B cell (primary cell): ENCODE measurements at places on chromosomes 7 and 10.

- no peak for DNase-seq
Observed at GRCh38 chr7:135905858-135906257, 71.3 kb downstream of the MTPN start.

- no peak for DNase-seq
Observed at GRCh38 chr10:76124280-76124679, 692.9 kb downstream of the LRMDA start.

- peak; percentile 80 for DNase-seq
Observed at GRCh38 chr7:100132697-100133151, 6.0 kb downstream of the MBLAC1 start.

GRCh38 chr7:131544449-131545301 lies 11.8 kb downstream of the PODXL start:
- peak; percentile 26 for DNase-seq

DNA sequence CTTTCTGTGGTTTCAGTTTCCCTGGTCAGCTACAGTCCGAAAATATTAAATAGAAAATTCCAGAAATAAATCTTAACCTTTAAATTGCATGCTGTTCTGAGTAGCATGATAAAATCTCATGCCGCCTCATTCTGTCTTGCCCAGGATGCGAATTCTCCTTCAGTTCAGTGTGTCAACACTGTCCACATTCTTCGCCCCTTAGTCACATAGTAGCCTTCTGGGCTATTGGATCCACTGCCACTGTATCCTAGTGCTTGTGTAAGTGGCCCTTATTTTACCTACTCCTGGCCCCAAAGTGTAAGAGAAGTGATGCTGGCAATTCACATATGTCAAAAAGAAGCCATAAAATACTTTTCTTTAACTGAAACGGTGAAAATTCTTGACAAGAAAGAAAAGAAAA lies 129.6 kb downstream of the ZWINT start:
- no peak for DNase-seq

- no peak for DNase-seq
Observed at GRCh38 chr7:70733090-70733489, 398.9 kb upstream of the GALNT17 start.

DNA sequence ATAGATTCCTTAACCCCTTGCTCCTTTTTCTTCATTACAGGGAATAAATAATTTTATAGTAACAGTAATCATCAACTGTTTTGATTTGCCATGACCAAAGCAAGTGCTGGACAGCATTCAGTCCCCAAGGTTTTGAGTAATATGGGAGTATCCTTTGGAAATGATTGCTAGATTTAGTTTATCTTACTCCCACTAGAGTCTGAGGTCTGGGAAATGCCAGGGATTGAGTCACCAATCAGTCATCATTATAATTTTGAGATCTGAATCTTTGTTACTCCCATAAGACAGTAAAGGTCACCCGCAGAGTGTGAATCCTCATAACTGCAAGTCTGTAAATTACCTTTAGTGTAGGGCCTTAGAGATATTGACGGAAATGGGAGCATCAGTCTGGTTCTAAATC lies 133.7 kb upstream of the SEMA3E start:
- DNase-seq, result no peak
